H54 (cell line): ENCODE measurements at places on chromosomes 1 and 21.

DNA sequence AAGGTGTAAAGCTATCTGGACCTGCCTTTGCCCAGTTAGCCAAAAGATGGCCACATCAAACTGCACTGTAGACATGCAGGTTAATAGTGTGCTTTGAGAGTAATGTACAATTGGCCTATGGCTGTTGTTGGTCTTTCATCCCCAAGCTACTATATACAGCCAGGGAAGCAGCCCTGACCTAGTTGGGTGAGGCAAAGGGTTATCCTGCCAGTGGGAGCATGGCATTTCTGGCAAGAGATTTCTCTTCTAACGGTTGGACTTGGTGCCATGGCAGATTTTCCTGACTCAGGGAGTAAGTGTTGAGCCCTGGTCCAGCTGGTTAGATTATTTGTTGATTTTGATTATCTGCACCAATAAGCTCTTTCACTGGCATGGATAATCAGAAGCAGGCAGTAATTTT, 119.8 kb downstream of the SDCCAG8 start:
- DNase-seq: no peak

GRCh38 chr1:241548008-241548407, 15.8 kb downstream of the KMO start:
- no peak for DNase-seq

- DNase-seq: no peak
These were observed 13.5 kb downstream of the RUNX1 start for GRCh38 chr21:35035581-35035980.

GRCh38 chr1:116987256-116987555, 14.4 kb upstream of the CD101 start:
- no peak for DNase-seq

DNA sequence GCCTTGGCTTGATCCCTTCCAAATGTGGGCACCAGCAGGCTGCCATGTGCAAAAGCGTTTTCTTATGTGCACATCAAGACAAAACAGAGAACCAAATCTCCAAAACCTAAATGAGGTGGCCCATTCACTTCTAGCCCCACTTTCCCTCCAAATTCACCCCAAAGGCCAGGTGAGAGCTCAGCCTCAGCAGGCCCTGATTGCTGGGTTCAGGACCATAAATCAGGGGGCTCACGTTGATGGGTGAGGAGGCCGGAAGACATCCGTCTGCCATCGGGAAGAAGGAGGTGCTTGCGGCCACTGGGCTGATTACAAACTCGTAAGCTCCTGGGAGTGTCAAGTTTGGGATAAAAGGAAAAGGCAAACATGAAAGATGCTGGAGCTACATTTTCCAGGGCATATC, 86.7 kb upstream of the CLDN14 start:
- no peak for DNase-seq

DNA sequence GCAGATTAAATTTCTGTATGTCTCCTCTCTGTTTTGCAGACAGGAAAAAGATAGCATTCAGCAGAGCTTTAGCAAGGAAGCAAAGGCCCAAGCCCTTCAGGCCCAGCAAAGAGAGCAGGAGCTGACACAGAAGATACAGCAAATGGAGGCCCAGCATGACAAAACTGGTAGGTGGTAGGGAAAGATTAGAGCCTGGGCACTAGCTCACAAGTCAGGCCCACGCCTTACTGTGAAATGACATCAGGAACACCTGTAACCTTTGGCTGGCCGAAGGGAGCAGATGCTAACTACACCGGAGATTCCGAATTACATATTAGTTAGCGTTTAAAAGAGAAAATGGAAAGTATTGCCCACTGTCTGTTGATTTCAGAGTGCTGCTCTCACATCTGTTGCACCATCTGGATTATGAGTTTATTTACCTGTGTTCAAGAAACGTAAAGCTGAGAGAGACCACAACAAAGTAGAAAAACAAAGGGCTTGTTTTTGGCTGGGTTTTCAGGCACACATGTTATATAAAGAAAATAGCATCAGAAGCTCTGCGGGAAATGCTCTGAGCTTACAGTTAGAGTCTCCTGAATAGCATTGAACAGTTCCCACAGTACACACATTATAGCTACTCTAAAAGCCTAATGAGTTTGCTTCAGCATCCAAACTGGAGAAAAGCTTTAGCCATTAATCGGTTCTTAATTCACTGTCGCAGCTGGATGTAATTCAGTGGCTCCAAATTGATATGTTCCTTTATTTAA, 160.0 kb downstream of the SDCCAG8 start:
- DNase-seq: no peak

DNA sequence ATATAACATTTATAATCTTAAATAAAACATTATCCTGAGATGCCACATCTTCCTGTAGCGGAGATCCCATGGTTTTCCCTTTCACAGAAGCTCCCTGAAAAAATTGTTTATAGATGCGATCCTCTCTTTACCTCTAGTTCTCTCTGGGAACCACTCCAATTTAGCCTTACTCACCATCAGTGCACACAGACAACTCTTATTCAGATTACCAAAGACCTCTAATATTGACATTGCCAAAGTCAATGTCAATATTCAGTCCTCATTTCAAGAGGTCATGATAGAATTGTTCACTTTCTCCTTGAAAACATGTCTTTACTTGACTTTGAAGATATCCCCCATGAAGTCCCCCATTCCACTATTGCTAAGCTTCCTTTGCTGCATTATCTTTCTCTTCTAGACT, 248.8 kb downstream of the CTH start:
- no peak for DNase-seq

GRCh38 chr21:35350965-35351364, 301.9 kb upstream of the RUNX1 start:
- no peak for DNase-seq

- no peak for DNase-seq
These were observed 111.7 kb downstream of the KCNN3 start for GRCh38 chr1:154758346-154758745.

DNA sequence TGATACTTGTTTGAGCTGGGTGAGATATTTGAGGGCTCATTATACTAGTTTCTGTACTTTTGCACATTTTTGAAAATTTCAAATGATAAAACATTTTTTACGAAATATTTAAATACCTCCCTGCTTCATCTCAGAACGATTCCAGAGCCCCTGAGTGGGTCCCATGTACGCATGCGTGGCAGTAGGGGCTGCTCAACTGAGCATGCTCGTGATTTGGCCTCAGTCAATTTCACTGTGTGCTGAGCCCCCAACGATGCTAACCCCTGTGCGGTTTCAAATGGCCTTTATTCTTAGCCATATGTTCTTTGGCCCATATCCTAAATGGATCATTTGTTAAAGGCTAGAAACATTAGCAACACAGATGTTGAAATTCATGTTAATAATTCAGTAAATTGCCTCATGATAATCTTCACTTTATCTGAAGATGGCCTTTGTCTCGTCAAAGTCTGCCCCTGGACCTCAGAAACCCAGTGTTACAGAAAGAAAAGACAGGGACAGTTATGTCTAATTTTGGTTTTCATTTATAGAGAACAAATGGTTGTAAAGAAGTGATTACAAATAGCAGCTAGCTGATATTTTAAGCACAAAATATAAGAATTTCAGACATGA, 108.2 kb downstream of the MRPS6 start:
- DNase-seq: no peak

GRCh38 chr1:58405660-58406059, 140.9 kb downstream of the OMA1 start:
- no peak for DNase-seq
